ENCODE measurements at places on chromosomes 11 and 22.

DNA sequence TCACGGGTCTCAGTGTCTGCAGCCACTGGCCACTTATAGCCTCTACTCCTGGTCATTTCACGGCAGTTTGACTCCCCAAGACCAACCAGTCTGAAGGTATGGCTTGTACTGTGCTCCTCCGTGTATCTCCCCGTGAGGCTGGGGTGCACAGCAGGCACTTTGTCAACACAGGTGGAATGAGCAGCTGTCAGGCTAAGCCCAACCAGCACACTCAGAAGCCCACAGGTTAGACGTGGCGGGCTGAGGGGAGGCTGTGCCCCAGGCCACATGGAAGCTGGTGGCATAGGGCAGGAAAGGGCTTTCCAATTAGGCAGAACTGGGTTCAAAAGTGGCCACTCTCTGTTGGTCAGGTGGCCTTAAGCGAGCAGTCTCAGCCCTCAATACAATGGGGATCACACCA, 7.0 kb downstream of the TP53I11 start:
- no peak for DNase-seq

- no peak for DNase-seq
Measured at GRCh38 chr11:64611869-64612646, 21.0 kb downstream of the SLC22A12 start.

- no peak for DNase-seq
Measured at GRCh38 chr11:123362186-123362585, 67.9 kb upstream of the GRAMD1B start.

- no peak for DNase-seq
Measured at GRCh38 chr11:35042913-35043312, 96.1 kb upstream of the CD44 start.

DNA sequence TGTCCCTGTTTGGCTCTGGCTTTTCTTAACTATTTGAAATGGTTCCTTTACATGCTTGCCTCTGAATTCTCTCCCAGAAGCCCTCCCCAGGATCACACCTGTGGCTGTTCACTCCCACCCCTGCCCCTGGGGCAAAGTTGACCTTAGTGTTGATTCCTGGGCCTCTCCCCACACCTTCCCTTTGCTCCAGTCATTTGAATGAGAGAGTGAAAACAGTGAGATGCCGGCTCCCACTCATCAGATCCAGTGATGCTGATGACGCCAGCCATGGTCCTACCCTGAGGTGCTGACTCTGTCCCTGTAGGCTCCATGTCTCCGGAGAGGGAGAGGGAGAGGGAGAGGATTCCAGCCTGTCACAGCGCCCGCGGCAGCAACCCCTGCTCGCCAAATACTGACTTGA, 40.7 kb downstream of the LRP5 start:
- no peak for DNase-seq

GRCh38 chr11:129291546-129291945, 84.1 kb upstream of the BARX2 start:
- no peak for DNase-seq

- no peak for DNase-seq
Measured at GRCh38 chr11:1650918-1651262, 21.3 kb downstream of the KRTAP5-5 start.

GRCh38 chr22:32048069-32048468, 5.0 kb downstream of the SLC5A1 start:
- no peak for DNase-seq

DNA sequence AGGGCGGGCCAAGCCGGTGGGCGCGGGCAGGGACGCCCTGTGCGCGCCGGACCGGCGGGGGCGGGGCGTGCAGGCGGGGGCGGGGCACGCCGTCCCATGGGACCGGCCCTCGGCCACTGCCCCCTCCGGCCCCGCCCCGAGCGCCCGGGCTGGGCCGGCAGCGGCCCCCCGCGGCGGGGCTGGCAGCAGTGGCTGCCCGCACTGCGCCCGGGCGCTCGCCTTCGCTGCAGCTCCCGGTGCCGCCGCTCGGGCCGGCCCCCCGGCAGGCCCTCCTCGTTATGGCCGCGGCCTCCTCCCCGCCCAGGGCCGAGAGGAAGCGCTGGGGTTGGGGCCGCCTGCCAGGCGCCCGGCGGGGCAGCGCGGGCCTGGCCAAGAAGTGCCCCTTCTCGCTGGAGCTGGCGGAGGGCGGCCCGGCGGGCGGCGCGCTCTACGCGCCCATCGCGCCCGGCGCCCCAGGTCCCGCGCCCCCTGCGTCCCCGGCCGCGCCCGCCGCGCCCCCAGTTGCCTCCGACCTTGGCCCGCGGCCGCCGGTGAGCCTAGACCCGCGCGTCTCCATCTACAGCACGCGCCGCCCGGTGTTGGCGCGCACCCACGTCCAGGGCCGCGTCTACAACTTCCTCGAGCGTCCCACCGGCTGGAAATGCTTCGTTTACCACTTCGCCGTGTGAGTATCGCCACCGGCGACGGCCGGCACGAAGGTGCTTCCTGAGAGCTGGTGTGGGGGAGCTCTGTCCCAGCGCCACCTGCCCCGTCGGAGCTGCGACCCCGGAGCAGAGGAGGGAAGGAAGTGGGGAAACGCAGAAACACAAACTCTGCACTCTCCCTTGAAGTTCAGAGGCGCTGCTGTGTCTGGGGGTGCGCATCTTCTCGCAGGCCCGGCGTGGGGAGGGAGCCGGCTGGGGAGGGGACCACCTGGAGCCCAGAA, at the start of gene KCNQ1:
Gene KCNQ1 (plus strand): TSS at position 188 of the 925 bp plus-strand sequence. CDS start 91 bp downstream, at position 279.
- no peak for DNase-seq

- no peak for DNase-seq
Measured at GRCh38 chr11:12687740-12688139, 13.5 kb downstream of the TEAD1 start.

GRCh38 chr11:44563711-44564110, 1.8 kb upstream of the CD82 start:
- DNase-seq, result no peak

GRCh38 chr11:130109386-130109785, 39.7 kb downstream of the APLP2 start:
- DNase-seq, result no peak

- no peak for DNase-seq
Measured at GRCh38 chr11:122126024-122126688, 10.1 kb upstream of the BLID start.

- DNase-seq, result no peak
Measured at GRCh38 chr11:63931876-63932275, 6.9 kb upstream of the NAA40 start.

GRCh38 chr11:61820174-61820573, 3.4 kb upstream of the FADS1 start:
- no peak for DNase-seq

DNA sequence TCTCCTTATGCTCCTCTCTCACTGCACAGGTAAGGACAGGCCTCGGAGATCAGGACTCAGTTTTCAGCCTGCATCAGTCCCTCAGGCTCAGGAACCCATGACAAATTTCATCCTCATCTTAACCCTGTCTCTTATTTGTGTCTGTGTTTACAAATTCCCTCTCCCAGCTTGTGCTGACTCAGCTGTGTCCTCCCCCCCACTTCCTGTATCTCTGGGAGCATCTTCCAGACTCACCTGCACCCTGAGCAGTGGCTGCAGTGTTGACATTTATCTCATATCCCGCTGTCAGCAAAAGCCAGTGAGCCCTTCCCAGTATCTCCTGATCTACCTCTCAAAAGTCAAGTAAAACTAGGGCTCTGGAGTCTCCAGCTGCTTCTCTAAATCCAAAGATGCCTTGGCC, 65.6 kb upstream of the VPREB1 start:
- DNase-seq, result no peak

DNA sequence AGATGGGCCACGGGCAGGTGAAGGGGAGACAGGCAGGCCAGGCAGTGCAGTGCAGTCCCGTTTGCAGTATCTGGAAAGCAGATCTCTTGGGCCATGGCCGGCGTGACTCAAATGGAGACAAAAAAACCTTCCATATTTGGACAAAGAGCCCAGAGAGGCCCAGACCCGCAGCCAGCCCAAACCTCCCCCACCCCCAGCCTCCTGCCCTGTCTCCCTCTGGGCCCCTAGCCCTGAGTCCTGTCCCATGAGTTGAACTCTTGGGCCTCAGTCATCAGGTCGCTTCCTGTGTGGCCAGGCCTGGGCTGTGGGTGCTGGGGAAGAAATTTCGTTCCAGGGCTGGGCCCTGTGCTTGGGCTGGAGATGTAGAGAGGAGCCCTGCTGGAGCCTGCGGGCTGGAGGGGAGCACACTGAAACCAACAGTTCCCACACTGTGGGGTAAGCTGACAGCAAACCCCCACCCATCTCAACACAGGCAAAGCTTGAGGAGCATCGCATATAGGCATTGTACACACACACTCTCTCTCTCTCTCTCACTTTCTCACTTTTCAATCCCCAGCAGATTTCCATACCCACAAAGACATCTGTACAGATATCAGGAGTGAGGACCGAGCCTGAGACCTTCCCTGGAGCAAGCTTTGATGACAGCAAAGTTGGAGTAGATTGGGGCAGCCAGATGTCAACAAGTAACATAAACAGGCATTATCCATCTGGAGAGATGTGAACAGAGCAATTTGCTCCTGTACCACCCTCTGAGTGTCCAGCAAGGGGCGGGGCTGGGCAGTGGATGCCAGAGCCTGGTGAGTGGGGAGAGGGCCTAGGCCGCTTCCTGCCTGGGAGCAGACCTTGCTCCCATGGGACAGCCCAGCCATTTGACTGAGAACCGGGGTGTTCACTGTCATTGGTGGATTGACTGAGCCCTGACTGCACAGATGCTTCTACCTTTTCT, 17.2 kb downstream of the ARHGEF17 start:
- DNase-seq, result no peak

DNA sequence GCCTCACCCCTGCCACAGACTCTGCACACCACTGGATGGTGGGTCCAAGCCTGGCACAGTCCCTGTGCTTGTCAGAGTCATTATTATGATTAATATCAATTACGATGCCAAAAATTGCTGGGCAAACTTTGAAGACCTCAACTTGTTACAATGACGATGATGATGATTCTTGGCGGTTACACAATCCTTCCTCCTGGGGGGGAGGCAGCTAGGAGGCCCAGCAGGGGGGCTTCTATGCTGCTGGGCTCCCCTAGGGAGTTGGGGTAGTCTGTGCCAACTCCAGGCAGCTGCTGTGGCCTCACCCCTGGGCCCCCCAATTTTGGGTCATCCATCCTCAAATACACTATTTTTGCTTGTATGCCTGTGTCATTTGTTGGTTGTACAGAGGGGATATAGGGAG, 12.0 kb downstream of the SLC35E4 start:
- DNase-seq, result no peak

- no peak for DNase-seq
Measured at GRCh38 chr11:17905477-17905876, 107.4 kb downstream of the SERGEF start.

- DNase-seq, result no peak
Measured at GRCh38 chr22:21989049-21989448, 6.5 kb upstream of the TOP3B start.

GRCh38 chr22:36738416-36739020, 35.0 kb upstream of the CACNG2 start:
- no peak for DNase-seq

DNA sequence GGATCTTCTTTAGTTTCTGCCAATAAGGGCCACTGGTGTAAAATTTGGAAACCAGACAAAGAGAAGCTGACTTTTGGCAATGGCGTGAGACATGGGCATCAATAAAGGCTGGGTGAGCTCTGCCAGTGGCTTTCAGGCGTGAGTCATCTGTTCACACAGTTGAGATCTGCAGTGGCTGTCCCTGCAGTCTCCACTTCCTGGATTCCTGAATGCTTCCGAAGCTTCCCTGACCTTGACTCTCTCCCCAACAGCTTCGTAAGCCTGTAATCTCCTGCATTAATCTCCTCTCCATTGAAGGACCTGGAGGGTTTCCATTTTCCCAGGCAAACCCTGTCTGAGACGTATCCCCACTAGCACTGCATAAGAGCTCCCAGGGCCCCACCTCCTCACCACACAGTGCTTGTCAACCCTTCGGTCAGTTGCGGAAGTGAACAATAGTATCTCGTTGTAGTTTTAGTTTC, 574.7 kb downstream of the TBC1D22A start:
- DNase-seq, result no peak

- peak; percentile 46 for DNase-seq
Measured at GRCh38 chr11:13343931-13344717, 66.5 kb downstream of the BMAL1 start.

- no peak for DNase-seq
Measured at GRCh38 chr11:55714982-55715888, 53.2 kb downstream of the OR4C6 start.

GRCh38 chr22:27507111-27507611, 294.4 kb downstream of the MN1 start:
- no peak for DNase-seq

DNA sequence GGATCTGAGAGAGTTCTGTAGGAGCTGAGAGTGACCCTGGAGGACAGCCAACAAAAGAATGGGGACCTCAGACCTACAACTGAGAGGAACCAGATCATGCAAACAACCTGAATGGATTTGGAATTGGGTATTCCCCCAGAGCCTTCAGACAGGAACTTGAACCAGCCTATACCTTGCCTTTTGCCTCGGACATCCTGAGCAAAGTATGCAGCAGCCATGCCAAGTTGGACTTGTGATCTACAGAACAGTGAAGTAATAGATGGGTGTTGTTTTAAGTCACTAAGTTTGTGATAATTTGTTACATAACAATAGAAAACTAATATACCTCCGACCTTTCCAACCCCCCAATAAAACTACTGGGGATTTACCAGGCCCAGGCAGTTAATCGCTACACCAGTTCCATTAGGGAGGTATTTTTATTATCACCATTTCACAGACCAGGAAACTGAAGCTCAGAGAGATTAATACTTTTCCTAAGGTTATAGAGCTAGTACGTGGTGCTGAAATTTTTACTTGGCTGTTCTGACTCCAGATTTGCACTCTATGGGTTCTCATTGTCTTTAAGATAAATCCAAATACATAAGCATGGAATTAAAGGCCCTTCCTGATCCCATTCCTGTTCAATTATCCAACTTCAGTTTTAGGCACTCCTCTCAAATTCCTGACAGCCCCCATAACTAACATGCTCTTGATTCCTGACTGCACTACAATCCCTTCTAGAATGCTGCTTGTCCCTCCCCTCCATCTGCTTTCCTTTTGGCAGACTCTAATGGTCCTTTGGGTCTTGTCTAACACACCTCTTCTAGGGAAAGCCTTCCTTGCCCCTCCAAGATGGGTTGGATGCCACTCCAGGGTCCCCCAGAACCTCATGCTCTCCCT, 1.7 kb upstream of the RASSF10 start:
- no peak for DNase-seq

- no peak for DNase-seq
Measured at GRCh38 chr22:43592476-43592875, 180.7 kb downstream of the MPPED1 start.

DNA sequence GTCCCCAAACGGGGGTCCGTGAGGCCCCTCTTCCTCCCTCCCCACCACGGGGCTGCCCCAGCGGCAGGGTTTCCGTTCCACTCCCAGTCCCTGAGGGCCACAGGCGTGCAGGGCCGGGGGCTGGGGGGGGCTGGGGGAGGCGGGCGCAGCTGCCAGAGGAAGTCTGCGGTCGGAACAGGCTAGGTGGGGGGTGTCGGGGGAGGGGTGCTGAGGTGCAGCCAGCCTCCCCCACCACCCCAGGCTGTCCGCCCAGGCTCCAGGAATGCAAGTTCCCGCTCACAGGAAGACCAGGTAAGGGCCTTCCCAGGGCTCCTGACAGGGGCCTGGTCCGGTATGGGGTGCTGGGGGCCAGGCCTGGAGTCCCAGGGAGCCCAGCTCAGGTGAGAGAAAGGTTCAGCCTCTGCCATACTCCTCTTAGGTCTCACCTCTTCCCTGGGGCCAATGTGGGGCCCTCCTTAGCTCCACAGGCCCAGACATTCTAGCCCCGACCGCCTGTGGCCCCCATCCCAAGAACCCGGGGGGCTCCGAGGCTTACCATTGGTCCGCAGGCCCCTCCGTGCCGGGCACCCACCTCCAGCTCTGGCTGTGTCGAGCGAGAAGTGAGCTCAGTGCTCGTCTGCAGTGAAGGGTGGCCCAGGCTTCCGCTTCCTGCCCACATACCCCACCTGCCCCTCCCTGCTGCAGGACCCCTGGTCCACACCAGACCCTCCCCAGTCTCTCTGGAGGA, at the start of gene PTPRCAP:
Gene PTPRCAP (minus strand): TSS at position 601 of the 727 bp plus-strand sequence. CDS start 63 bp downstream, at position 538.
- DNase-seq, result peak; percentile 62
